Kidney (tissue), 22 donors: ENCODE measurements at places on chromosomes 5 and 9.

DNA sequence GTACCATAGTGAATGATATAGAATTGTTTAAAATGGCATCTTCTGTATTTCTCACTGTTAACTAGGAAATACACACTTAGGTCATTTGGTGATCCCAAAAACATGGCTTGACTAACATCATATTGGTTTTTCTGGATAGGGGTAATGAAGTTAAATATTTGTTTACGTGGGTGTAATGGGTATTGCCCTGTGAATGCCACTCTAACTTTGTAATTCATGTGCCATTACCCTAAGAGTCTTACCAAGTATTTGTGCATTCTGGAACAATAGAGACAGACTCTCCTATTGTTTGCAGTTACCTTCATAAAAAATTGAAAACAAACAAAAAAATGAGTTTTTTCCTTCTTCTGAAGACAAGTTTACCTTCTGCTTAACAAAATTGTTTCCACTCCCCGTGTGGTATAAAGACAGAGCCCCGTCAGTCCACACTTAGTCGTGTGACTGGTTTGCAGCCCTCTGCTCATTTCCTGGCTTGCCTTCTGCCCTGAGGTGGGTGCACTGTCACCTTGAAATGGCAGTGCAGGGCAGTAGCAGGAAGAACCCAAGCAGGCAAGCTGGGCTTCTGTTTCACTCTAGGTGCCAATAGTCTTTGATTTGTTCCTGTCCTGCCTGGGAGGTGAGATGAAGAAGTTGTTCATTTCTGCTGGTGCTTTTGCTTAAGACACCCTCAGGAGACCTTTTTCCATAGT lies 9.6 kb upstream of the CATSPER3 start:
- no peak for DNase-seq

DNA sequence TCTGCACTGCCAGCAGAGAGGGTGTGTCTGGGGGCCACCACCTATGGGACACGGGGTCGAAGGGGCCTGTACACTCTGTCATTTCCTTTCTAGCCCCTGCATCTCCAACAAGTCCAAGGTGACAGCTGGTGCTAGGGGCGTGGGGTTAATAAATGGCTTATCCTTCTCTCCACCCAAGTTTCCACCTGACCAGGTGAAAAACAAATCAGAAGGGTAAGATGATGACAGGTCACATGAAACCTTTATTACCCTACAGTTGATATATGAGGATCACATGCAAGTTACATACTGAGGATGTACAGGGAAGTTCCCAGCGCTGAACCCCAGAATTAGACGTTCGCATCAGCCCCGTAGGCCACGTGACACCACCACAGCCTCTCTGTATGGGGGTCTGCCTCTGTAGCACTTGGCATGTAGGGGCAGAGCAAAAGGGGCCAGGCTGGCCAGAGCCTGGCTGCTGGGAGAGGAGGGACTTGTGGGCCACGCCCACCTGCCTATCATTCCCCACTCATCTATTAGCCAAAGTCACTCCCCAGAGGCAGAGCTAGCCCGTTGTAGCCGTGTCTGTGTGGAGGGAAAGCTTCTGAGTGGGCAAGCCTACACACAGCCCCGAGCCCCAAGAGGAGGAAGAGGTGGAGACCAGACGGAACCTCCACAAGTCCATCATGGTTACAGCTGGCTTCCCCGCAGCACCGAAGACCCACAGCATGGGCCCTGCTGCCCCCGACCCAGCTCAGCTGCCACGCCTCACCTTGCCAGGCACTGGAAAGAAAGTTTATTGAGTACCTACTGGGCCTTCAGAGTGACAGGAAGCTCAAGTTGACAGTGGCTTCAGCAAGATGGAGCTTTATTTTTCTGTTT lies 2.2 kb downstream of the TMEM141 start:
- no peak for DNase-seq

DNA sequence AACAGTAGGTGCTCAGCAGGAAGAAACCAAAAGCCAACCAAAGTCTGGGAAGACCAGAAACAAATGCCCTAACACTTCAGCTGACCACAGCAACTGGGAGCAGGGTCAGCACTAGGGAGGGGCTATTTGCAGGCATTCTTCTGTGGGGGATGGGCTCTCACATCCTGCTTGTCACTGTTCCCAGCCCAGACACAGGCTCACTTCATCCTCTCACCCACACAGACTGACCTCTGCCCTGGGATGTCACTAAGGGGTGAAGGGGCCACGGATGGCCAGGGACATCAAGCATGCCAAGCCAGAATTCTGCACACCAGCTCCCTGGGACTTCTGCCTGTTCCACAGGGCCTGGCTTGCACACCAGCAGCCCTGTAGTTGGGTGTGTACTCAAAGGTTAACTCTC lies 28.7 kb downstream of the GFRA3 start:
- no peak for DNase-seq

- DNase-seq: peak; percentile 70
Measured at GRCh38 chr5:150801117-150801927, 22.8 kb downstream of the SMIM3 start.

- no peak for DNase-seq
Measured at GRCh38 chr5:77157732-77158532, 52.5 kb upstream of the PDE8B start.

DNA sequence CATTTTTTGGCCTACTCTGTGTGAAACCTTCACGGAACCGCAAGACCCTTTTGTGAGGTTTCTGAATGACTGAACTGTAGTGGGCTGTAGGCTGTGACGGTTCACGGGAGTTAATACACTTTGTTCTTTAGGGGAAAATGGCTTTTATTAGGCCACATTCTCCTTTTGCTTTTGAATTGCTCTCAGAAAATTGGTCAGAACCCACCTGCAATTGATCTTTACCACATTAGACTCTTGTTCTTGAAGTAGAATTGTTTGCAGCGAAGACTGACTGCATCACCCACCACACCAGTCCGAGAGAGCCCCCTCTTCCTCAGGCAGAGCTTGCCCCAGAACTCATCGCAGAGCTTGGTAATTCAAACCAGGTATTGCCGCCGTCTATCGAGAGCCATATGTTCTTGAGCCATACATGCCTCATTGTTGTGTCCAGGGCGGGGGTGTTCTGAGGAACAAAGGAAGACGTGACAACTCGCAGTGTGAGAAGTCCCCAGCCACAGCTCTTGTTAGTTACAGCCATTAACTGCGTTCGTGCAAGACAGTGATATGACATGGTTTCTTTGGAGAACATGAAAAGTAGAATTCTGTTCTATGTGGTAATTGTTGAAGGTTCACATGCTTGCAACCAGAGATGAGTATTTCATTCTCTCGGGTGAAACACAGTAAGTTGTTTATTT lies 166.4 kb upstream of the OTULINL start:
- DNase-seq: no peak

- DNase-seq: no peak
Measured at GRCh38 chr5:74017786-74018211, 391.8 kb downstream of the ARHGEF28 start.

GRCh38 chr5:38241655-38242054 lies 16.7 kb upstream of the EGFLAM start:
- no peak for DNase-seq

GRCh38 chr9:112408275-112408674 lies 28.4 kb downstream of the HSDL2 start:
- DNase-seq: no peak

DNA sequence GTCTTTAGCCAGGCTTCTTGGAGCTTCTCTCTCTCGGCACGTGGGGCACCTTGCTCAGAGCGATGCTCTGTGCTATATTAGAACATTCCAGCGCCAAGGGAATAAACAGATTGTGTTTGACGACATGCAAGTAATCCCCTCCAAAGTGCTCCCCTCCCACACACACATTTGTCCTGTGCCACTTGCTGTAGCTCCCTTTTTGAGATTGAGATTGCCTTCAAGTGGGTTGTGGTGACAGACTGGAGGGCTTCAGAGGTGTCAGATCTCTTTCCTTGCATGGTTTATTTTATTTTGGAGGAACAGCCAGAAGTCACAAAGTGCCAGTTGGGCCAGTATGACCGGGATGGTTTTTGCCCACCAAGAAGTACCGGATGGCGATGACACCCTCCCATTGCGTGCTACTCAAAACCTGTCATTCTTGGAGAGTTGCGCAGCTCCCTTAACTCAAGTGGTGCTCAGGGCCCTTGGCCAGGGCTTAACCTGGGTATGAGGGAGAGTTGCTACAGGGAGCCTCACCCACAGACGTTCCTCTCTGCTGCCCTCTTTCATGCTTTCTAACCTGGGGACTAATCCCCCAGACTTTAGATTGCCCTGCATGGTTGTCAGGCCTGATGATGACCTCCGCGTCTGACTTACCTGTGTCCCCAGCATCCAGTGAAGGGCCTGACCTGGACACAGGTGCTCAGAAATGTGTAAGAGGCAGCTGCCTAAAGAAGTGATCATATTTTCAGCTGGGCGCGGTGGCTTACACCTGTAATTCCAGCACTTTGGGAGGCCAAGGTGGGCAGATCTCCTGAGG lies 18.8 kb upstream of the RPL26L1 start:
- DNase-seq: peak; percentile 32

DNA sequence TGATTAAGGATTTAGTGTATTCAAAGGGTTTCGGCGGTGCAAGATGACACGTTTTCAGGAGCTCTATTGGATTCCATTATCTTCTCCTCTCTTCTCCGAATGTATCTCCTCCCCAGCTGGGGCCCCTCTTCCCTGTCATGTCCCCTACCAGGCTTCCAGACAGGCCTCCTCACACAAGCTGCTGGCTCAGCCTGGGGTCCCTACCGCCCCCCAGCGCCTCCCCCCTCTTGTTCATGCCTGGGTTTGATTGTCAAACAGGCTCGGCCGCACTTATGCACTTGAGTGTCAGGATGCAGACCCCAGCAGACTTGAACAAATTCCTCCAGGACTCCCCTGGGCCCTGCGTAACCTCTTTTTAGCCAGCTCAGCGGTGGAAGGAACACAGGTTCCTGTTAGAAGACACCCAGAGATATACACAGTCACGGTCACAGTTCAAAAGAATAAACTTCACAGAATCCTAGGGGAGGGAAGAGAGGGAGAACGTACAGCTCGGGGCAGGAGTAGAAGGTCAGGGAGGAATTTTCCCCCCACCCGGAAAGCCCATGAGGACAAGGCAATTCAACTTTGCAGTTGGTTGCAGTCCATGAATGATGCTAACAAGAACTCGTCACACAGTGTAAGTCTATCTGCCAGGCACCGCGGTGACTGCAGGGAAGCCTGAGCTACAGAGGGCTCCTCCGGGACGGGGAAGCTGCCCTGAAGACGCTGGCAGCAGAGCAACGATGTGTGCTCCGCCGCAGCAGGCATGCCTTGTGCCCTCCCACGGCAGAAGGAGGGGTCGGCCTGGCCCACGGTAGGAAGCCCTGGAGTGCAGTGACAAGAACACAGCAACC lies 560.0 kb downstream of the BNC2 start:
- no peak for DNase-seq

GRCh38 chr9:91336786-91337185 lies 24.9 kb downstream of the AUH start:
- DNase-seq: no peak

- DNase-seq: no peak
Measured at GRCh38 chr9:128182893-128183588, 8.3 kb downstream of the CIZ1 start.

DNA sequence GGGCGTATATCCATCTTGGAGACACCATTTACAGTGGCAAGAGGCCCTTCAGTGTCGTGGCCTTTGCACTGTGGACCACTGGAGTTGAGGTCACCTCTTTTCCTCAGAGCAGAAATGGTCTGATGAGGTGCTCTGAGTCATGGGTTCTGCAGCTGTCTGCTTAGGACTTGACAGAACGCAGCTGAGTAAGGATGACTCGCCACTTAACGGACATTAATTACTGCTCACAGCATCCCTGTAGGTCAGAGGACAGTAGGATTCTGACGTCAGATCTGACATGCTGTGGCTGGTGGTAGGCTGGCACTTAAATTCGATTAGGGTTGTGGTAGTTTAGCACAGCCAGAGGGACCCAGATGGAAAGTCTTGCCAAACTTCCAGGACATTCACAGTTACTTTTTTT lies 479.4 kb downstream of the DMAC1 start:
- DNase-seq: no peak

DNA sequence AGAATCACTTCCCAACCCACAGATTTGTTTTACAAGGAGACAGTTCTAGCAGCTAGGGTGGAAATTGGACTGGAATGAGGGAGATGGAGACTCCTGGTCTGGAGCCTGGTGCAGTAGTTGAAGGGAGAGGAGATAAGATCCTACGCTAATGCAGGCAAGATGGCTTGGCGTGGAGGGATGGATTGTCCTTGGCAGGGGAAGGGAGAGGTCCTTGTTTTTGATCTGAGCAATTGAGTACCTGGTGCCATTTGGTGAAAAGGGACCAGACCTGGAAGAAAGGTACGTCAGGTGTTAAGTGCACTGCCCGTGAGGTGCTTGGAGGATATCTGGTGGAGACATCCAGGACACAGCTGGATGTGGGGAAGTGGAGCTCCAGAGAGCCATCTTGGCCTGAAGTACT lies 35.7 kb downstream of the ANGPTL2 start:
- no peak for DNase-seq

GRCh38 chr5:116862632-116863455 lies 288.2 kb upstream of the SEMA6A start:
- DNase-seq: no peak

DNA sequence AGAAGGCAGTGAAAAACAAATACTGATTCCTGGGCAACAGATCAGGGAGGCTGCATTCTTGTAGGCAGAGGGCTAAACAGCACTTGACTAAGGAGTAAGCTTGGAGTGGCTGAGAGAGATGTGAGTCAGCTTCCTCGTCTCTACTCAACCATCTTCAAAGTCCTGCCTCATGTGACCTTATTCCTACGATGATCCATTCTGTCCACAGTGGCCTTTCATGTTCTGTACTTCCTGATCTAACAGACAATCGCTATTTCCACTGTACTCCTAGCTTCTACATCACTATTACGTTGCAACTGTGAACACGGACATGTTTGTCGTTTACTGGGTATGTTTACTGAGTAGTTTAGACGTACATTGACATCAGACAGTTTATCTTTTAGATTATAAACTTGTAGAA lies 365.4 kb downstream of the ARL15 start:
- DNase-seq: no peak

- DNase-seq: peak; percentile 95
Measured at GRCh38 chr9:136520053-136520540, 25.8 kb downstream of the NOTCH1 start.

DNA sequence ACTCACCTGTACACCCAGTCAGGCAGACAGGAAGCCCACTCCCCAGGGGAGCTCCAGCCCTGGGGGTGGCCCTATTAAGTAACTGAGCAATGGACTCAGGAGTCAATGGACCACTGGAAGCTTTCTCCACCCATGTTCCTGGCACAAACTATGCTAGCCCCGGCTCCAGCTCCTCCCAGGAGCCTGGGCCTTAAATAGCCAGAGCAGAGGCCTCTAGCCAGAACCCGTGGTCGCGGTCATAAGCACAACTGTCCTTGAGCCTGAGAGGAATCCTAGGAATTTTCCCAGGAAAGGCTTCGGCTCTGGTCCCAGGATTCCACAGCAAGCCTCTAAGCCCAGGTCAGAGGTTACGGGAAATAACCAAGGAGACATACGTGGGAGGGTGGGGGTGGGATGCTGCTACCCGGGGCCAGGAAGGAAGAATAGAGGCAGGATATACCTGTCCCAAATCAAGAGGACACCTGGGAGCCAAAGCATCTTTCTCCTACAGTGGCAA lies 5.5 kb downstream of the SEPTIN8 start:
- peak; percentile 81 for DNase-seq
